ENCODE measurements at places on chromosomes 12 and 14.

DNA sequence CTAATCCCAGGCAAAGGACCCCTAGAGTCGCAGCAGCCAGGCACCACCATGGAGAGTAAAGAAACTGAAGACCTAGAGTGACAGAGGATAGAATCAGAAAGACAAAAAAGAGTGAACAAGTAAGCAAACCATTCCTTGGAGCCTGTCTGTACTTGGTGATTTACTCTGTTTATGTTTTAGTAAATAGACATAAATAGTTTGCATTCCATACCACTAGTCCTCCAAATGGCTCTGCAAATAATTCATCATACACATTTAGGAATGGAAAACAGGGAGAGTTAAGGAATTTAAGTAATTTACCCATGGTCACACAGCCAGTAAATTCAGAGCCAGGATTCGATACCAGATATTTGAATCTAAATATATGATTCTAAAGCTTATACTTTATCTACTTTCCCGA, 2.8 kb downstream of the OLR1 start:
- DNase-seq: no peak

GRCh38 chr14:44945264-44945663, 16.5 kb downstream of the KLHL28 start:
- no peak for DNase-seq

DNA sequence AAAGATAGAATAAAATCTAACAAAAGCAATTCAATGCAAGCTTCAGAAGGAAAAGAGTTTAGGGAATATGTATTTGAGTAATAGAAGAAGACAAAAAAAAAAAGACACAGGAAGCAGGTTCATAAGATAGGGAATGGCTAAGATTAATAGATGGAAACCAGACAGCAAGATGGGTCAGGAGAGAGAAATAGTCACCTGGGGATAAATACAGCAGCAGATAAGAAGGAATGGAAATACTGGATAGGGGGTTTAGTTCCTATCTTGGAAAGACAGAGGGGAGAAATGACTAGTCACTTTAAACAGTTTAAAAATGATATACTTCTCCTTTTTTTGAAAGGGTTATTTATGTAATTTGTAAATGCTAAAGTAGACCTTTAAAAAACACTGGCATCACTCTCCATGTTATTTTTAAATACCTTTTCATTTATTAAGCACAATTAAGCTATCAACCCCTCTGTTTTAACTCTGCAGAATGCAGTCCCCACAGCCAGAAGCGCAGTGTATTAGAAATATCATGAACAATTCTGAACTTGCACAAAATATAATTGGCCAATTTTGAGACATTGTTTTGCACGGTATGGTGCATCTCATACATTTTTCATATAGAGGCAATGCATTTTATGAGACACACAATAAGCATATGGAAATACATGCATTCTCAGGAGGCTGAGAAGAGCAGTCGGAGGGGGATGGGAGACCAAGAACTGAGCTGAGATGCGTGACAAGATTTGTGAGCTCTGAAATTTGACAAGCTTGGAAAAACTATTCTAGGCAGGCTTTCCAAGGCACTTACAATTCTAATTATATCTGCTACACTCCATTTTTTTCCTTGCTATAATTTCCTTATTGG, 303.4 kb upstream of the PRICKLE1 start:
- DNase-seq: no peak

GRCh38 chr14:92160619-92161018, 38.9 kb downstream of the CPSF2 start:
- DNase-seq: no peak

GRCh38 chr12:101928556-101928955, 51.2 kb downstream of the DRAM1 start:
- no peak for DNase-seq

- no peak for DNase-seq
These were observed 802 bp downstream of the SUSD6 start for GRCh38 chr14:69612014-69612782.
